ENCODE measurements at places on chromosomes 11 and 22.

DNA sequence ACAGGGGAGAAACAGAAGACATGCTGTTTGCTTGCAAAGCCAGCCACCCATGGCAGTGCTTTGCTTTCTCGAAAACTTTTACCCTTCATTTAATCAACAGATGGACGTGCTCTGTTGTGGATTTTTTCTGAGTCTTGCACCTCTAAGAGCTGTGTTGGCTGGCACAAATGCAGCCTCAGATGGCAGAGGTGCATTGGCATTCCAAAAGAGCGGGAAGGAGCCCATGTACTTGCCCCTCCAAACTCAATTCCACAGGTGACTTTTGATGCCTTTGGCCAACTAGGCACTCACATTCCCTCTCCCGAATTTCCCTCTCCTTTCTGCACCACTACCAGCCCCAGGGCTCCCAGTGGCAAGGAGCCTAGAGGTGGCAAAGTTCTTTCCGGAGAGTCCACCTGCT, 1.2 kb downstream of the KIRREL3 start:
- no peak for DNase-seq

DNA sequence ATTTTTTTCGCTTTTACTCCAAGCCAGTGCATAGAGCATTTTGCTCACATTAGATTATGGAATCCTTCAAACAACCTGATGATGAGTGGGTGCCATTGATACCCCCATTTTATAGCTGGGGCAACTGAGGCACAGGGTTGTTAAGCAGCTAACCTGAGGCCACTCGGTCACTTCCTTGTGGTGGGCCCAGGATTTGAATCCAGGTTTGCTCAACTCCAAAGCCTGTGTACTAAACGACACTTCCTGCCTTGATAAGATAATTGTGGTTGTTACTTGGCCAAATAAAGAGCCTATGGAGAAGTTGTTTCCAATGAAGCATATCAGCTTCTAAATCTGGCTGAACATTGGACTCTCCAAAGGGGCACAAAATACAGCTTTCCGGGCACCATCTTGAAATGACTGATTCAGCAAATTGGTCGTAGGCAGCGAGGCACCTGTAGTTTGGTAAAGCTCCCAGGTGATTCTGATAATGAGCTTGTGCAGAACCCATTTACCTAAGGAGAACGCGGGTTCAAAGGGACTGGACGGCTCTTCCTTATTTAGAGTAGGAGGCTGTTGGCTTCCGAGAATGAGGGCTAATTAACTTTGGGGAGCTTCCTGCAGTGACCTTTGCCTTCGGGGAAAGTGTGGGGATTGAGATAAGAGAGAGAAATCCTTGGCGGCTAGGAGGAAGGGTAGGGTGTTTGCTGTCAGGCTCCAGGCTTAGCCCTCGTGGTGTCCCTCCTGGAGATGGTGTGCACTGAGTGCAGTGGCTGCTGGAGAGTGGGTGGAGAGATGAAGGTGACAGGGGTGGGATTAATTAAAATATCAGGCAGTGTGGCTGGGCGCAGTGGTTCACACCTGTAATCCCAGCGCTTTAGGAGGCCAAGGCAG, 17.5 kb upstream of the EHF start:
- no peak for DNase-seq

GRCh38 chr11:132409573-132410355, 1039.3 kb downstream of the NTM start:
- DNase-seq = no peak

DNA sequence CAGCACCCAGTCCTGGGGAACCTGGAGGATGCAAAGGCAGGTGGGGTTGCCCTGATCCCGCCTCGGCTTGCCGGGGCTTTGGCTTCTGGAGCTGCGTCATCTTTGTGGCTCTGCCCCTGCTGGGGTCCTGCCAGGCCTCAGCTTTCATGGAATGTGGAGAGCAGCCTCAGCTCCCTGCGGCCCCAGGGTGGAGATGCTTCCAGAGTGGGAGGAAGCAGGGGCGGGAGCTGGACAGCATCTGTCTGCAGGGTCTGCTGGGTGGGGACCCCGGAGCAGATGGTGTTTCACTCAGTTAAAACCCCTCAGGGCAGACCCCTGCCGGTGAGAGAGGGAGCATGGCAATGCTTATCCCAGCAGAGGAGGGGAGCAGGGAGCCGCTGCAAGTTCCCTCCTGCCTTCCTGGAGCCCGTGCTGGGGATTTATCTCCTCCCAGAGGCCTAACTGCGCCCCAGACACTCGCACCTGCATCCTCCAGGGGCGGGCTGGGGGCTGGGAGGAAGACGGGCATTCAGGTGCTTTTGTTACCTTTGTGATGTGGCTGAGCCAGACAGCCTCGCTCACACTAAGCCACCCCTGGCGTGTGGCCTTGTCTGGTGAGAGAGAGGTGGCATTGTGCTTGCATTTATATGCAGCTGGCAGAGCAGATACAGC, 15.7 kb downstream of the GRIK4 start:
- DNase-seq = no peak

- DNase-seq = peak; percentile 8
Observed at GRCh38 chr11:77308838-77309237, 7.4 kb upstream of the GDPD4 start.

DNA sequence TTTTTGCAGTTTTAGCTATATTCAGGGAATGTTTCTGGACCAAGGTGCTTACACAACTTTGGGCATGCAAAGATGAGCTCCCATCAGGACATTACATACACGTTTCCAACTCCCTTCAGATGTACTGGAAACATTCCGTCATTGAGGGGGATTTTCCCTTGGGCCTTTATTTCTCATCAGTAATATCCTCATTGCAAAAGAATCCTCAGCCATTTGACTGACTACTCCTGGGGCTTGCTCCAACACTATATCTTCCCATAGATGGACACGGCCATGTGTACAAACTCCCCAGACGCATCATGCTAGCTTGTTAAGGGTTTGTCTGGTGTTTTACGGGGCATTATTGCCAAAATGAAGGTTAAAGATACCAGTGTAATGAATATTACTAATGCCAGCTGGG, 59.3 kb upstream of the NUP160 start:
- no peak for DNase-seq

DNA sequence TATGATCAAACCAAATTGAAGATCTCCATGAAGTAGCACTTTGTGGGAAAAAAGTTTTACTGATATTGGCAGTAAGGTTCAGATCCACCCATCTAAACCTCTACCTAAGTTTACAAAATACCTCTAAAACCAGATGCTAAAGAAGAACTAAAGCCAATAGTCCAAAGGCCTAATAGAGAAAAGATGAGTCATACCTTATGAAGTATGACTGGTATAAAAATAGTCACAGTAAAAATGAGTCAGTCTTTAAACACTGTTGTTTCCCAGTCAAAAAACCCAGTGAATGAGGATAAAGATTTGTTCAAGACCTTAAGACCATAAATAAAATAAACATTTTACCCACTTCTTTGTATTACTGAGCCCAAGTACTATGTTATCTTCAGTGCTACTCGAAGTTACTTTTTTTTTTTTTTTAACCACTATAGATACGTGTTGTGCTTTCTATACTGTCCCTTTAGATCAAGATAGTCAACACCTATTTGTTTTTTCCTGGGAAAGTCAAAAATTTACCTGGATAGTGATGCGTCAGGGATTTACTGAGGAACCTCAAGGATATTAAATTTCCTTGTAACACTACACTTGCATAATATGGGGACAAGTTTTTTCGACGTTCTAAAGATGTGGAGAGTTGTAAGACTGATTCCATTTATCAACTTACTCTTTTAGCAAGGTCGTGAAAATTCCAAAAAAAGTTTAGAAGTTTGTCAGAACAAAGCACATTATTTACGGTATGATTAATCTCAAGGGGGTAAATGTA, 87.3 kb downstream of the CCDC73 start:
- no peak for DNase-seq

GRCh38 chr11:92875473-92875872, 94.0 kb upstream of the MTNR1B start:
- DNase-seq = no peak

DNA sequence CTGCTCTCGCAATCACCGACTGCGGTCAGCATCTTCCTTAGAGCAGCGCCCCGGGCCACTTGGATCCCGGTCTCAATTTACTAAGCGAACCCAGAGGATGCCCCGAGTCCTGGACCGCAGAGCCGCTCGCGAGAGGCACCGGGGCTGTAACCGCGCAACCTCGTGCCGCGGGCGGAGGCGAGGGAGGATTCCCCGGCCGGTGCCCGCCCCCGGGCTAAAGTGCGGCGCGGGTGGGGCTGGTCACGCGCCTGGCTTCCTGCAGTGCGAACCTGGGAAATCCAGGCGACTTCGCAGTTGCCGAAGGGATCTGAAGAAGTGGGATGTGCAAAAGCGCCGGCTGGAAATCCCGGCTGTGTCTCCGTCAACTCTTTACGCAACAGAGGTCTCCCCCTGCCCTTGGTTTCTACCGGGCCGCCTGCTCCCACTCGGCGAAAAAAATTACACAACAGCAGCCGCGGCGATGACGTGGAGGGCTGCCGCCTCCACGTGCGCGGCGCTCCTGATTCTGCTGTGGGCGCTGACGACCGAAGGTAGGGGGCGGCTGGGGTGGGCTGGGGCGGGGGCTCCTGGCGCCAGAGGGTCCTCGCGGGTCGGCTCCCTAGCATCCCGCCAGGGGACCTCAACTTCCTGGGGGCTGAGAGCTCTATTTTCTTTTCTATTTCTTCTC, at the start of gene NCR3LG1:
Gene NCR3LG1, plus strand, starts transcription at position 291 of the 667 bp plus-strand sequence. Its CDS starts 170 bp downstream, at position 461.
- peak; percentile 29 for DNase-seq

DNA sequence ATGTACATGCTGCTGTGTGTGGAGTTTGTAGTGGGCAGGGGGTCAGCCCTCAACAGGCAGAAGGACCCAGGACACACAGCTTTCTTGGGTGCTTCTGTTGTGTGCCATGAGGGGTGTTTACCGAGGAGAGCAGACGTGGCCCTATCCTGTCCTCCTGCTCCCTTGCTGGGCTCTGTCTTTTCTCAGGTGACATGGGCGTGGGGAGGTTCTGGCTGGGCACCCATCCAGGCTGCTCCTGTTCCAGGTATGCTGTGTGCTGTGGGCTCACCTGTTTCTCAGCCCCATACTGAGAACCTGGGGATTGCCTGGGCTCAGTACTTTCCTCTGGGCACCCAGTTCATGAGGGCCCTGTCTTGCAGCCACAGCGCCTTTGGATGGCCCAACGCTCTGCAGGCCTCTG, 23.3 kb downstream of the MICALL1 start:
- DNase-seq = no peak

DNA sequence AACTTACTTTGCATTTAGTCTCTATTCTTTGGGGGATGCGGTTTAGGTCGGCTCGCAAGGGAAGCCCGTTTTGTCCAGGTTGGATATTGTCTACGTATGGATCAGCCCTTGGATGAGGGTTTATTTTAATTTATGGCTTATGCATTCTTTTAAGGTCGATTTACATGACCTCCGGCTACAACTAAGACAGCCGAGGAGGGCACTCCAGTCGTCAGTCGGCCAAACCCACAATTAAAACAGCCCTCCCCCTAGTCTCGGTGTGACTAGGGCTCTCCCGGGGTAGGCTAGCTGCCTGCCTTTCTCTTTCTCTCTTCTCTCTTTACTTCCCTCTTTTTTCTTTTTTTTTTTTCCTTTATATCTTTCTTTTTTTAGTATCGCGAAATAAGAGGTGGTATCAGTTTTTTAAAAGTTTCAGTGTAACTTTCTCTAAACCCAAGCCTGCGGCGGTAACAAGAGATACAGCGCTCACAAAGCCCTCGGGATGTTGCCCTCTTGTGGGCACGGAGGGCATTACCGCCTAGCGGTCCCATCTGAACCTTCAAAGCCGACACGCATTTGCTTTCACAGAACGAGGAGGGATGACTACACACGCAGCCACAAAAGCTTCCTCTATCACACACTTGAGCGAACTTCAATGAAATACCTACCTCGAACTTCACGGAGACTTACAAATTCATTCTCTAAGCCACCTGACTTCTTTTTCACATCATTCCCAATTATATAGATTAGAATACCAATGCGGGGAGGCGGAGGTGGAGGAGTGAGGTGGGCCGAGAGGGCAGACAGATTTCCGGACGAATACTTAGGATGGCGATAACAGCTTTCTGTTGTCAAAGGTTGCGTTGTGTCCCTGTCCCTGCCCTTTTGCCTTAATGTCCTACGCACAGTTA, 132.3 kb upstream of the C11orf58 start:
- peak; percentile 89 for DNase-seq

GRCh38 chr11:70672991-70673653, 274.8 kb downstream of the CTTN start:
- no peak for DNase-seq

GRCh38 chr11:103985041-103985440, 51.4 kb upstream of the DDI1 start:
- DNase-seq = no peak

GRCh38 chr11:87453531-87454089, 415.9 kb downstream of the TMEM135 start:
- no peak for DNase-seq

GRCh38 chr11:94768602-94769541, 716 bp downstream of the AMOTL1 start:
- DNase-seq = no peak

DNA sequence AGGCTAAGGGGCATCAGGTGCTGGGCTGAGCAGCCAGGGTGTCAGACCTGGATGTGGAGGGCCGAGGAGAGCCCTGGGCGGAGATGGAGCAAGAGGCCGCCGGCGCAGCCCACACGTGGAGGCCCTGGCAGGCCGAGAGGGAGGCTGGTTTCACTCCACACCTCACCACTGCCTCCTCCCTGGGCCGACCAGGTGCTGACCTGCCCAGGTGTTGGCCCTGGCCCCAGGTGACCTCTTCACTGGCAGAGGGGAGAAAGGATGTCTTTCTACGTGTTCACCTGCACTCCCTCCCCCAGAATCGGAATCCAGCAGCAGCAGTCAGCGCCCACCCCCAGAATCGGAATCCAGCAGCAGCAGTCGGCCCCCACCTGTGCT, 781 bp downstream of the ANO9 start:
- no peak for DNase-seq

DNA sequence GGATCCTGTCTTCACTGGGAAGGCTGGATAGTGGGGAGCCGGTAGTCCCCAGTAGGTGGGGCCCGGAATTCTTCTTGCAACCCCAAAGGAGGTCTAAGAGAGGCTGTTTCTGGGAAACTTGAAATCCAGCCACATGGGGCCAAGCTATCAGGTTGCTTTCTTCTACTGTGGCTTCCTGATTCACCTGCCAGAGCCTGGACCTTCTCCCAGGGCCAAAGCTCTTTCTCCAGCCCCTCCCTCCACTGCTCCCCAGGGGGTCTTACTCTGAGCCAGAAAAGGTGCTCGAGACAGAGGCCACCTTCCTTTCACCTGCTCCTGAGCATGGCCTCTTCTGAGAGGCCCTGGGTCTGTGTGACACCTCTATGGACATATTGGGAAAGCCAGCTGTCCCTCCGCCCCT, 9.1 kb downstream of the TST start:
- DNase-seq = no peak

DNA sequence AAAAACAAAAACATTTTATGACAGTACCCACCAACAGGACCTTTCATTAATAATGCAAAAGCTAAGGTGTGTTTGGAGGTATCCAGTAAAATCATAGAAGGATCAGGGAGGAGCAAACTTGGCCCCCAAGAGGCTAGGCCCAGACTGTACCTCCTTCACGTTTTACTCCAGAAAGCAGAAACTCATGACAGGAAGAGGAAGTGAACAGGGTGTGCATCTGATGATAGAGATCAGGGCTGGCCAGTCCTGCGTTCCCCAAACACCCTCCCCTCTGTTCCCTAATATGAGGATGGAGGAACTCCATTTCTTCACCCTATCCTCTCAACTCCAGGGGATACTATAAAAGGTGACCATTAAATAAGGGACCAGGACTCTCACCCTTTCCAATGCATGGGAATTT, 10.2 kb upstream of the MS4A12 start:
- DNase-seq = no peak

- DNase-seq = no peak
Observed at GRCh38 chr11:94662065-94662779, 95.1 kb downstream of the PIWIL4 start.

All from activated CD4-positive, alpha-beta T cell treated with anti-CD3 and anti-CD28 coated beads, Interleukin-2, Interleukin-6, amounts not matched to agents 100 ng/mL and 50 ng/mL, durations not matched to agents 16 hours and 8 hours (primary cell).